Stimulated activated CD4-positive, alpha-beta T cell treated with anti-CD3 and anti-CD28 coated beads, TNF-alpha, amount 100 ng/mL, for 24 hours (primary cell): ENCODE measurements at places on chromosomes 4 and X.

DNA sequence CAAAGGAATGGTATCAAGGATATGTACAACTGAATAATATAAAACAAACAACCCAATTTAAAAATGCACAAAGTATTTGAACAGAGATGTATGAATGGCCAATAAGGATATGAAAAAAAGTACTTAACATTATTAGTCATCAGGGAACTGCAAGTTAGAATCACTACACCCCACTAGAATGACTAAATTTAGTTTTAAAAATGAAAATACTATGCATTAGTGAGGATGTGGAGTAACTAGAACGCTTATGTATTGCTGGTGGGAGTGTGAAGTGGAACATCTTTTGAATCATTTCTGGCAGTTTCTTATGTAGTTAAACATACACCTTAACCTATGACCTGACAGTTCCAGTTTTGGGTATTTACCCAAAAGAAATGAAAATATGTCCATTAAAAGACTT is 13.0 kb upstream of the SLC16A2 start:
- no peak for DNase-seq

- DNase-seq: no peak
These were observed 243.4 kb upstream of the GK2 start for GRCh38 chr4:79651456-79651855.

GRCh38 chrX:14672611-14673172 is 143.4 kb downstream of the GLRA2 start:
- DNase-seq: no peak

GRCh38 chr4:38462367-38463055 is 201.5 kb upstream of the KLF3 start:
- no peak for DNase-seq

- no peak for DNase-seq
These were observed 35.7 kb upstream of the FMR1 start for GRCh38 chrX:147875866-147876596.

DNA sequence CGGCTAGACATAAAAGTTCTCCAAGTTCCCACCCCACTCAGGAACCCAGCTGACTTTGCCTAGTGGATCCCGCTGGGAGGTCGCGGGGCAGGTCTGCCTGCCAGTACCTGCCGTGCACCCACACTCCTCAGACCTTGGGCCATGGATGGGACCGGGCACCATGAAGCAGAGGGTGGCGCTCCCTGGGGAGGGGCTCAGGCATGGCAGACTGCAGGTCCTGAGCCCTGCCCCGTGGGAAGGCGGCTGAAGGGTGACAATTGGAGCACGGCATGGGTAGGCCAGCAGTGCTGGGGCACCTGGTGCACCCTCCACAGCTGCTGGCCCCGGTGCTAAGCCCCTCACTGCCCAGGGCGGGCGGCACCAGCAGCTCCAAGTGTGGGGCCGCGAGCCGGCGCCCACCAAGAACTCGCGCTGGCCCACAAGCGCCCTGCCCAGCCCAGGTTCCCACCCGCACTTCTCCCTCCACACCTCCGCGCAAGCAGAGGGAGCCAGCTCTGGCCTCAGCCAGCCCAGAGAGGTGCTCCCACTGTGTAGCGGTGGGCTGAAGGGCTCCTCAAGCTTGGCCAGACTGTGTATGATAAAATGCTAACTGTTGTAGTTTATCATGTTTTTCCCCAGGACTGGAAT is 63.1 kb downstream of the UGT2A2 start:
- DNase-seq: no peak

DNA sequence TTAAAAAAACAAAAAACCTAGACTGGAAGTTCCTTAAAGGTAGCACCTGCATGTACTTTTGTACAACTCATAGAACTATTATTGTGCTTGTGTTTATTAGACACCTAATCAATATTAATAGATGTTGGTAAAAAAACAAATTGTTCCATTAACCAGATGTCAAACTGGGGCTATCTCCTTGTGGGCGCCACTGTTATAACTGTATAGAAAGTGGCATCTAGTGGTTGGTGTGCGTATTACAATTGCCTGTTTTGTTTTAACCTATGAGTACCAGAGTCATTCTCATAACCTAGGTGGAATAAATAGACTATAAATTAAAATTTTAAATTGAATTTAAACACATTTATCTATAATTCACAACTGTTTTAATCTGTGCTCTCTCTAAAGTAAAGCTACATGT is 97.4 kb downstream of the COL4A5 start:
- no peak for DNase-seq

DNA sequence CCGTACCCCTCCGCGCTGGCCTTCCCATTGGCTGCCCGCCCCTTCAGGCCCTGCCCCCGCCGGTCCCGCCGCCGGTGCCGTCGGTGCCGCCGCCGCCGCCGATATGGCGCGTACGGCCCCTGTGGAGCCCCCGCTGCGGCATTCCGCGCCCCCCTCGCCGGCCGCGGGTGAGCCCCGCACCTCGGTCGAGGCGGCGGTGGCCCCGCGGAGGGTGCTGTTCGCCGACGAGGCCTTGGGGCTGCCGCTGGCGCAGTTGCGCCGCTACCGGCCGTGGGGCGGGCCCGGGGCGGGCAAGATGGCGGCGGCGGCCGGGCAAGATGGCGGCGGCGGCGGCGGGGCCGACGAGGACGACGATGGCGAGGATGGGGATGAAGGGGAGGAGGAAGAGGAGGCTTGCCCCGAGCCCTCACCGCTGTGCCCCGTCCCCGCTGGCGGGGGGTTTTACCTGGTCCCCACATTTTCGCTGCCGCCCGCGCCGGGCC is at the start of gene PPP1R3F:
Gene PPP1R3F, plus strand, starts transcription at position 27 of the 482 bp plus-strand sequence. Its CDS starts 77 bp downstream, at position 104.
- DNase-seq: no peak

- DNase-seq: no peak
These were observed 408.7 kb upstream of the ZFP42 start for GRCh38 chr4:187586892-187587291.

DNA sequence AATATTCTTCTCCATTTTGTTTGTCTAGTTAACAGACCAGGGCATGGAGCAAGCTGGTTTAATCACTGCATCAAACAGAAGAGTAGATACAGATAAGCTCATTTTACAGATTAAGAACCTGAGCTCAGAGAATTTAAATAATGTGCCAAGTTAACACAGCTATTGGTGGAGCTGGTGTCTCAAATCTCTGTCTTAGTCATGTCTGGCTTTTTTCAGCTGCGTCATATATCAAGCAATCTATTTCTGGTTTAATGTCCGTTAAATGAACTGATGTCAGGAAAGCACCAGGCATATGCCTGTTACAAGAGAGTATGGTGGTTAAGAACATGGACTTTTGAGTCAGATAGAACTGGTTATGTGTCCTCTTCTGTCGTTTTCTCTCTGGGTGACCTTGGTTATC is 79.8 kb upstream of the ADGRA3 start:
- DNase-seq: no peak

DNA sequence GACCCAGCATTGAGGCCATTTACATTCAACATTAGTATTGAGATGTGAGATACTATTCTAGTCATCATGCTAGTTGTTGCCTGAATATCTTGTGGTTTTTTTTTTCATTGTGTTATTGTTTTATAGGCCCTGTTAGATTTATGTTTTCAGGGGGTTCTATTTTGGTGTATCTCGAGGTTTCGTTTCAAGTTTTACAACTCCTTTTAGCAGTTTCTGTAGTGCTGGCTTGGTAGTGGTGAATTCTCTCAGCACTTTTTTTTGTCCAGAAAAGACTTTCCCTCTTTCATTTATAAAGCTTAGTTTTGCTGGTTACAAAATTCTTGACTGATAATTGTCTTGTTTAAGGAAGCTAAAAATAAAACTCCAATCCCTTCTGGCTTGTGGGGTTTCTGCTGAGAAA is 115.5 kb downstream of the NPNT start:
- DNase-seq: no peak

GRCh38 chrX:118644378-118644777 is 83.0 kb upstream of the IL13RA1 start:
- DNase-seq: no peak

- no peak for DNase-seq
These were observed 87.0 kb downstream of the AFAP1 start for GRCh38 chr4:7852568-7853185.

DNA sequence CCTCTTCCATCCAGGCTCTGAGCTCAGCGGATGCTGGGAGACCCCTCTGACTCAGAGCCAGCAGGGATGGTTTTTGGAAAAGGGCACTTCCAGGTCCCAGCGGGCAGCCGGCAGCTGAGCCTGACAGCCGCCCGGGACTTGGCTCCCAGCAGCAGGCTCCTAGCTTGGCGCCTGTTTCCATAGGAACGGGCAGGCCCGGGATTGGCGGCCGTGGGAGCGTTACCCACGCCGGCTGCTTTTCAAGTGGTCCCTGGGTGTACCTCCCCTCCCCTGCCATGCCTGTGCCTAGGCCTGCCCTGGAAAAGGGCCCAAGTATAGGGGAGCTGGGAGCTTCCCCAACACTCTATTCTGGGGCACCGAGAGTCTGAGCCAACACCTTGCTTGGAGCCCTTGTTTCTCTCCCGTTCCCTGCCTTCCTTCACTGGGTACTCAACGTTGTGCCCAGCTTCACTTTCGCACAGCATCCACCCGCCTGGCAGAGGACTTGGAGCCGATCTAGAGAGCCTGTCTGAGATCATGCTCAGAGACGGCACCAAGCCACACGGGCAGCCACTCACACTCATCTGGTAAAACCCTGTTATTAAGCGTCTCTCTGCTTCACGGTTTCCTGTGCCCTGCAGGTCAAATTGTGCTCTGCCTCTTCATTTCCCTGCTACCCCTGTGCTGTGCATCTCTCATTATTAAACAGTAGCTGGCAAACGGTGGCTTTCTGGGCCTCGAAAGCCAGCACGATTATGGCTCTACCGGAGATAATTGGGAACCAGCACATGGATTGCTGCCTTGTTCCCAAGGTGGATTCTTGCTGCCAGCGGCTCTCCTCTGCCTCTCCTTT is 521.5 kb downstream of the BCOR start:
- DNase-seq: no peak

- DNase-seq: no peak
These were observed 151.0 kb downstream of the PALLD start for GRCh38 chr4:168647646-168648375.

DNA sequence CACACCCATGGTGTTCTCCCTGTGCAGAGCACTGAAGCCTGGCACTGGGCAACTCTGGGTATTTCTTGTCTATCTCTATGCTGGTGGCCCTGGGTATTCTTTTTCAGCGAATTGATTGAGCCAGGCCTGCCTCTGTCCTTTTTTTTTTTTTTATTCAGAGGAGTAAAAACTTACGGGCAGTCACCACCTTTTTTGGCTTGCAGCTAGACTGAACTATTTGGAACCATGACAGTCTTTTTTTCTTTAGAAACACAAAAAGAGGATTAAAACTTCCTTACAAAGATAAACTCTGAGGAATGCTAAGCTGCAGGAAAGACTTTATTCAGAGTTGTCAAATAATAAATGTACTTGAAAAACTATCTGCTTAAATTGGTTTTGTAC is 119.2 kb upstream of the STIM2 start:
- DNase-seq: no peak

GRCh38 chr4:166538491-166539005 is 665.5 kb downstream of the TLL1 start:
- DNase-seq: no peak

GRCh38 chrX:41224605-41225004 is 109.4 kb upstream of the DDX3X start:
- DNase-seq: no peak

DNA sequence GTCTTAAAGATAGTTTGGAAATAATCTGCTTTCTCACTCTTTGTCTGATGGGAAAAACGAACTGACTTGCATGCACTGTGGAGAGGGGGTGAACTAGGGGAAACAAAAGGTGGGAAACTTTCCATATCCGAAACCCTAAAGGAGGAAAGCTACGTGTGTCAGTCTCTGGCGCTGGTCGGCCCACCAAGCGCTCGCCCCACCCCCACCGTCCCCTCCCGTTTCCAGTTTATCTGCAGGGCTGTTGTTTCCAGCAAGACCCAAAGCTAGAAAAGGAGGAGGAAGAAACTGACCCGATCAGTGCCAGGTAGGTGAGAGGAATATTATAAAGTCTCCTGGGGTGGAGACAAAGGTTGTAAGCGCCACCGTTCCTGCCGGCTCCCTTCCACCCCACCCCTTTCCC is 552 bp downstream of the TCEAL9 start:
- no peak for DNase-seq

DNA sequence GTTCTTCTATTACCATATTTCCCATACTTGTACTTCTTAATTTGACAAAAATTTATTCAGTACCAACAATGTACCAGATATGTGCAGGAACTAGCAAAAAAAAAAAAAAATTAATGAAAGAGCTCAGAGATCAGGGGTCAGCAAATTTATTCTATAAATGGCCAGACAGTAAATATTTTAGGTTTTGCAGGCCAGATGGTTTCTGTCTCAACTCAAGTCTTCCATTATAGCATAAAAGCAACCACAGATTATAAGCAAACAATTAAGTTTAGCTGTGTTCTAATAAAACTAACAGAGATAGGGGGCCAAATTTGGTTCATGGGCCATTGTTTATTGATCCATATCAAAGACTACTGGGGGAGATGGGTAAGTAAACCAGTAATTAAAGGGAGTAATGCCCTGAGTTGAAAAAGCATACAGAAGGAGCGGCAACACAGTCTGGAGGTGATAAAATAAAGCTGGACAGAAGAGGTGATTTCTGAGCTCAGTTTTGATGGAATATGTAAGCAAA is 19.3 kb downstream of the NEK1 start:
- DNase-seq: no peak

GRCh38 chr4:162972661-162973330 is 193.9 kb downstream of the NAF1 start:
- DNase-seq: no peak

DNA sequence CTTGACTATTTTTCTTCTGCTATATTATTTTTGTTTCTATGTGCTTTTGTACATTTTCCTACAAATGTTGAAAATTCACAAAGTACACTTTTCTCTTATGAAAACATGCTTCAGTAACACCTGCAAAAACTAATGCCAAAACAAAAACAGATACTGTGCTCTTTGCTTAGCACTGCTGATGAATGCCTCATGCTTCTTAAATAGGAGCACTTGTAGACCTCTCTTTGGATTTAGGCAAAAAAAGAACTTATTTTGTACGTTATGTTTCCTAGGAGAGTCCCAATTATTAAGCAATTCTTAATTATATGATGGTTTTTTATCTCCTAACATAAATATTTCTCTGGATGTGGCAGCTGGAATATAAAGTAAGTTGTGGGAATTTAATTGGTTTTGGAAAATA is 285.0 kb upstream of the ARSJ start:
- DNase-seq: no peak

DNA sequence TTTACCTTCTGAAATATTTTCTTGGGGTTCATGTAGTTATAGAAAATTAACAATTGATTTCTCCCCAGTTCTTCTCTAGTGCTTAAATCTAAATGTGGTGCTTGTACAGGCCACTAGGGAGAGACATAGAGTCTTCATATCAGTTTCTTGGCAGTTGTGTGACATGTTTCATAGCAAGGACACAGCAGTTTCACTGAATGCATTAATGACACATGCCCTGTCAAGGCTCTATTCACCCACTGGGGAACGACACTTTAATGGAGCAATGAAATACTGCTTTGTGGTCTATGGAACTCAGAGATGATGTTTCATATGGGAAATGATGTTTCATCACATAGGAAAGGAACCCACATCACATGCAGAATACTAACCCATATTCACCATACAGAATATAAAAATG is 2.8 kb downstream of the VEGFC start:
- no peak for DNase-seq
